ENCODE measurements at places on chromosomes 3 and 15.

DNA sequence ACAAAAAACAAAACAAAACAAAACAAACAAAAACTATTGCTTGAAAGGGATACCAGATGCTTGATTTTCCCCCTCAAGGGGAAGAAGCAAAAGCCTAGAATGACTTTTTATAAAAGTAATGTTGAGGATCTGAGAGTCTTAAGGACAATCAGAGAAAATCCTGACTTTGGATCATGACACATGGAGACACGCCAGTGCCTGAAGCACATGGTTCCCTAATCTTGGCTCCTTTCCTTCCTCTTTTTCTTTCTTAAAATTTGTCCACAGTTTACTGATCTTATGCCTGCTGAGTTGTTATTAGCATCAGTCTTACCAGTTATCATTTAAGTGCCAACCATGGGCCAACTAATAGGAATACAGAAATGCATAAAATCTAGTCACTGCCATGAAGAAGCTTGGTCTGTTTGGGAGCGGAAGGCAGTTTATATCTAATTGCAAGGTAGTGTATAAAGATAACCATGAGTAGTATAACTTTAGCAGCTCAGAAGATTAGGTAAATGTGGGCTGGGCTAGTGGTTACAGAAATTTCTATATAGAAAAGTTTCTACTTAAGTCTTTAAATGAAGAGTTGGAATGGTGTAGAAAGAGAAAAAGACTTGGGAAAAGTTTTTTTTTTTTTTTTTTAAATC is 6.9 kb downstream of the GLCE start:
- no peak for DNase-seq

DNA sequence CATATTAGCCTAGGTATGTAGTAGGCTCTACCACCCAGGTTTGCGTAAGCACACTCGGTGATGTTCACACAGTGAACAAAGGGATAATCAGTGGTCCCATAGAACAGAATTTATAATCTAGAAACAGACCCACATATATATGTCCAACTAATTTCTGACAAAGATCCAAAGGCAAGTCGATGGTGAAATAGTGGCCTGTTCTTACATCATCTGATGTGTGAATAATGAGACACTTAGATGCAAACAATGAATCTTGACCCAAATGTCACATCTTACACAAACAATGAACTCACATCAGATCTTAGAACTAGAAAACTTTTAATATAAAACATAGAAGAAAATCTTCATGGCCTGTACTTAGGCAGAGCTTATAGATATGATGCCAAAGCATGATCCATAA is 17.6 kb upstream of the TM2D3 start:
- DNase-seq: no peak

DNA sequence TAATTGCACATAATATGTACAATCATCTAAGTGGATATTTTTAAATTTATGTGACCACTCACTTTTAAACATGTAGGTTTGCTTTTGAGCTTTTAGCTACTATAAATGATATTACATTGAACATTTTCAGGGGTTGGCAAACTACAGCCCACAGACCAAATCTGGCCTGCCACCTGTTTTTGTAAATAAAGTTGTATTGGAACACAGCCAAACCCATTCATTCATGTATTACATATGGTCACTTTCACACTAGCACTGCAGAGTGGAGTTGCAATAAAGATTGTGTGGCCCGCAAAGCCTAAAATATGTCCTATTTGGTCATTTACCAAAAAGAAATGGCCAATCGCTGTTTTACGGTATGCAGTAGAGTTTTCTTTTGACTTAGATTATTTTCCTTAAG is 21.2 kb downstream of the CMTM7 start:
- DNase-seq: no peak

DNA sequence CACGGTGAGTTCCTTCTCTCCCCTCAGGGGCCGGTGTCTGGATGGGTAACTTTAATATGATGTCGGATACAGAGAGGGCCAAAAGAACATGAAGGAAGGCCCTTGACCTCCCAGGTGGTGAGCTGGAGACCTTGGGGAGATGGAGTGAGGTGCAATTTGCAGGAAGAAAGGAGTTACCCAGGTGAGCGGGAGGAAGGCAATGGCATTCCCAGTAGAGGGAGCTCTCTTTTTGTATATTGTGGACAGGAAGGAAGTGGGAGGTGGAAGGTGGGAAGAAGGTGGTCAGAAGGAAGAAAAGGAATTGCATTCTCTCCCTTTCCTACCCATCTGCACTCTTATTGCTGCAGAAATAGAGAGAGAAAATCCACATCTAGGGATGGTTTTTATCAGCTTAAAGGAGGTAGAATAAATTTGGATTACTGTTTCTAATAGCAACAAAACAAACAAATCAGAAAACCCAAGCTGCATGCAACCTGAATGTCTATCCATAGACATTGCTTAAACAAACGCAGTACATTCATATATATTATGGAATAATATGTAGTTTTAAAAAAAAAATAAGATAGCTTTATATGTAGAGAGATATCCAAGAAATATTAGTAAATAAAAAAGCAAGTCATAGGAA is 169.0 kb upstream of the TSC22D2 start:
- DNase-seq: no peak

DNA sequence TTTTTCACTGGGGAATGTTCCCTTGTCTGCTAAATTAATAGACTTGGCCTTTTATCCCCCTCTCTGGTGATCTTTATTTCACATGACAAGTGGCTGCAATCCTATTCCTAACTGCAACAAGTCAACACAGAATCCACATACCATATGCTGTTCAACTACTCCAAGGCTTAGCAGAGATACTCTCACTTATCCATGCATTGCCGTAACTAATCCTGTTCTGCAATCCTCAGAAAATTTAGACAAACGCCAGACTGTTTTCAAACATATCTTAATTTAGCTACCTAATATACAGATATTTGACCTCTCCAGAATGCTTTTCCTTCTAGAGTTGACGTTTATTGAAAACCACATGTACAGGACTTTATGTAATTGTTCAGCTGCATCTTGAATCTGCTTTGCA is 37.9 kb downstream of the EID1 start:
- DNase-seq: no peak

DNA sequence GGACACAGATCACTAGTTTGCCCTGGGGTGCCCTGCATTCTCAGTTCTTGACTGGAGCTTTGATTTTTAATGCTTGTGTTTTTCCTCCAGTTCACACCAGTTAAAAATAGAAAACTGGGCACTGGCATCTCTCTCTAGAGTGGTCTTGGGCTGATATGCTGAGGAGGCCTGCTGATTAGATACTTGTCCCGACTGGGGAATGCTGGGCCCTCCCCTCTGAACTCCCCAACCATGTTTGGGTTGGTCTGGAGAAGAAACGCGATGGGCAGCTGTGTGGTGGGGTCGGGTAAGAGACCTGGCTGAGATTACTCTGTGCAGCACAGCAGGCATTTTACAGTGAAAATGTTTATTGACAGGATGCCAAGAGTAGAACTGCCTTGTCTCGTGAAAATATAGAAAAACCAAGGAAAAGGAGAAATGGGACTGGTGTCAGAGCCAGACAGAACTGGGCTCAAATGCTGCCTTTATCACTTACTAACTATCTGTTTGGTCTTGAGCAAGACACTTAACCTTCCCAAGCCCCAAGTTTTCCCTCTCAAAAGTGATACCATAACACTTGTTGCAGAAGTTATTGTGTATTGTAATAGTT is 1.6 kb upstream of the ACTC1 start:
- no peak for DNase-seq

Measured in central memory CD8-positive, alpha-beta T cell (primary cell).